ENCODE measurements at places on chromosomes 3 and 15.

GRCh38 chr3:180093535-180093934, 56.8 kb upstream of the PEX5L start:
- no peak for DNase-seq

DNA sequence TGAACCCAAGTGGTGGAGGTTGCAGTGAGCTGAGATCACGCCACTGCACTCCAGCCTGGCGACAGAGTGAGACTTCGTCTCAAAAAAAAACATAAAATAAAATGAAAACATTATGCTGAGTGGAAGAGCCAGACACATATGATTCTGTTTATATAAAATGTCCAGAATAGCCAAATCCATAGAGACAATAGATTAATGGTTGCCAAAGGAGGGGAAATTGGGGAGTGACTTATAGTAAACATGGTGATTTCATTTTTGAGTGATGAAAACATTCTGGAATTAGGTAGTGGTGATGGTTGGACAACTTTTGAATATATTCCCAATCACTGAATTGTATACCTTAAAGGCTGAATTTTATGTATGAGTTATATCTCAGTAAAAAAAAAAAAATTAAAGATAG, 172.0 kb upstream of the BFSP2 start:
- no peak for DNase-seq

- no peak for DNase-seq
Observed at GRCh38 chr3:69876073-69876472, 123.5 kb upstream of the SAMMSON start.

- DNase-seq = no peak
Observed at GRCh38 chr15:98907927-98908471, 99.6 kb downstream of the PGPEP1L start.

DNA sequence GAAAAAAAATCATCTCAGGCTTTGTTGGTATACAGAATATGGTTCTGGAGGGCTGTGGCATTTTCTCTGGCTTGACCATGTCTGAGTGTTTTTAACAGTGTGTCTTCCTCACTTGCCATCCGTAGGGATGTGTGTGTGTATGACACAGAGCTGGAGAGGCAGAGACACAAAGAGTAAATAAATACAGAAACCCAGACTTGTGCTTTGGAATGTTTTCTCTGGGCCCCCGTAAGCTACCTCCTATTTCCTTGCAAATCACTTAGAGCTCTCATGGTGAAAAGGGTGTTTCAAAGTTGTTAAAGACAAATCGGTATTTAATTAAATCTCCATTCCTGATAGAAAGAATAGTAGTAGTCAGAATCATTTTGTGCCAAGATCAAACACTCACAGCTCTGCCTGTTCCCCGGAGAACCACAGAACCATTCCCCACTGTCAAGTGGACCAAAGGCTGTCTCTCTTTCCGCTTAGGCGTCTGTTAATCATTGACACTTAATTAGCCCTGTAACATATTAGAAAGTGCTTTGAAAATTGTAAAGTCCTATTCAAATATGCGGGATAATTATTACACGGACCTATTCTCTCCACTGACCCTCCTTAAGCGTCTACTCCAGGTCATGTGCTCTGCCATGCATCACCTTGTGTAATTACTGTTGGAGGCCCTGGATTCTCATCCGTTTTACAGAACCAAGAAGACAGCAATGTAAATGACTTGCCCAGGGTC, 313.6 kb upstream of the TLE3 start:
- no peak for DNase-seq

DNA sequence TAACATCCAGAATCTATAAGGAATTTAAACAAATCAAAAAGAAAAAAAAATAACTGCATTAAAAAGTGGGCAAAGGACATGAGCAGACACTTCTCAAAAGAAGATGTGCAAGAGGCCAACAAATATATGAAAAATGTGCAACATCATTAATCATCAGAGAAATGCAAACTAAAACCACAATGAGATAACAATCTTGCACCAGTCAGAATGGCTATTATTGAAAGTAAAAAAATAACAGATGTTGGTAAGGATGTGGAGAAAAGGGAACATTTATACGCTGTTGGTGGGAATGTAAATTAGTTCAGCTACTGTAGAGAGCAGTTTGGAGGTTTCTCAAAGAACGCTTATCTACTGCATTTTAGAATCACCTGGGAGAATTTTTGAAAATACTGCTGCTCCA, 186.1 kb downstream of the OTOL1 start:
- DNase-seq = peak; percentile 40

DNA sequence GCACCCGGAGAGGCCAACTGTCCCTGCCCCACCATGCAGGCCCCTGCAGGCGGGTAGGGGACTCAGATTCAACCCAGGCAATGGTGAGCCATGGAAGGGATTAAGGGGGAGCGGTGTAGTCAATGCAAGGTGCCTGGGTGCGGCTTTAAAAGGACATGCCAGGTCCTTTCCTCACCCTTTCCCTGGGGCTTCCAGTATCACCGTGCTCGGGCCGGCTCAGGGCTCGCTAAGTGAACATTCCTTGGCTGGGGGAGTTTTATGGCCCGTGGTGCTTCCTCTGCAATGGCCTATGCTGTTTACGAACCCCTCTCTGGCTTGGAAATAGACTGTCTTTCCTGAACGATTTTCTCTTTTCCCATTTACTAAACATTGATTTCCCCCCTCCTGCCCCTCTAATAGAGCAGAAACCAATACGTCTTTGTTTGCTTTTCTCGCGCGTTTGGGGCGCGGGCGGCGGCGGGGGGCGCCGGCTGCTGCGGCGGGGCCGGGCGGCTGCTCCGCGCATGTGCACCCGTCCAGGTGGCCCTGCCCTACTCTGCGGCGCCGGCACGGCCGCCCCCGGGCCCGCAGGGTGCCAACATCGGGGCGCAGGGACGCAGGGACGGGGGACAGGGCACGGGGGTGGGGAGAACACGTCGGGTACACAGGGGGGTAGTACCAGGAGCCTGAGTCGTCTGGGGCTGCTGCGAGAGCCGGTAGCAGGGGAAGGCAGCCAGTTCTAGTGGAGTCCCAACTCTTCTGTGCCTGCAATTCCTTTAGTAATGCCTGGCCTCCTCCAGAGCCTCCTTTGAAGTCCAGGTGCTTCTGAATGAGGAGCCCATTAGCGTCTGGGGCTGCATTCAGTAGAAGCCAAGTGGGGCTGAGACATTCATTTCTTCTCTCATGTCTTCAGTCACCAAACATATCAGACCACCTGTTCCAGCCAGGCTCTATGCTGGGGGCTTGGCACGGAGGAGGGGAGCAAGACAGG, 26.9 kb upstream of the CACNA2D2 start:
- DNase-seq = no peak

GRCh38 chr15:31607656-31608055, 281.0 kb downstream of the KLF13 start:
- DNase-seq = no peak

GRCh38 chr15:42193383-42193782, 14.7 kb downstream of the VPS39 start:
- no peak for DNase-seq

DNA sequence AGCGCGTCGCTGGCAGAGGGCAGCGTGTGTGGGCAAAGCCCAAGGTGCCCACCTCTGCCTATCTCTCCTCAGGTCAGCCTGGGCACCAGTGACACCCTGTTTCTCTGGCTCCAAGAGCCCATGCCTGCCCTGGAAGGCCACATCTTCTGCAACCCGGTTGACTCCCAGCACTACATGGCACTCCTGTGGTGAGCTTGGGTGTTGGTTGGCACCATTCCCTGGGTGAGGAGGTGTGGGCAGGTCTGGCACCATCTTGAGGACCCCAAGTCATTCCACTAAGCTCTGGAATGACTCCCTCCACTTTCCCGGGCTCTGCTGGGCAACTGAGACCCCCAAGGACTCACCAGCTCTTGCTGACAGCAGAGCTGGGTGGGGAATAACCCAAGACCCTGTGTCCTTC, 28.5 kb downstream of the XYLB start:
- no peak for DNase-seq

GRCh38 chr3:111803123-111803593, 55.9 kb upstream of the PHLDB2 start:
- DNase-seq = peak; percentile 98

DNA sequence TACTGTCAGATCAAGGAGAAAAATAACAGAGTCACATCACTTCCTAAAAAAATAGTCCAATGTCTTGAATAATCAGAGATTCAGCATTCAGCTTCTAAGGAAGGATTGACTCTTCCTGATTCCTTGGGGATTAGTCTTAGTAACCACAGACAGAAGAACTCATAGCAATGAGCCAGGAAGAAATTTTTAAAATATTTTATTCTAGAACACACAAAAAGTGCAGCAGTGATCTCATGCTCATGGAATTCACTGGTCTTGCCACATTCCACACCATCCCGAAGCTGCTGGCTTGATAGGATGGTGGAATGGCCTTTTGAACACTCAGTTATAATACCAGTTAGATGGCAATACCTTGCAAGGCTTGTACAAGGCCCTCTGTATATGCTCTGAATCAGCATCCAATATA, 43.0 kb upstream of the ABI3BP start:
- DNase-seq = peak; percentile 84

GRCh38 chr15:99485153-99485961, 80.4 kb upstream of the MEF2A start:
- DNase-seq = no peak

GRCh38 chr3:190534386-190534785, 20.5 kb downstream of the IL1RAP start:
- peak; percentile 55 for DNase-seq

- DNase-seq = peak; percentile 65
Observed at GRCh38 chr3:154976072-154976983, 103.8 kb upstream of the MME start.

DNA sequence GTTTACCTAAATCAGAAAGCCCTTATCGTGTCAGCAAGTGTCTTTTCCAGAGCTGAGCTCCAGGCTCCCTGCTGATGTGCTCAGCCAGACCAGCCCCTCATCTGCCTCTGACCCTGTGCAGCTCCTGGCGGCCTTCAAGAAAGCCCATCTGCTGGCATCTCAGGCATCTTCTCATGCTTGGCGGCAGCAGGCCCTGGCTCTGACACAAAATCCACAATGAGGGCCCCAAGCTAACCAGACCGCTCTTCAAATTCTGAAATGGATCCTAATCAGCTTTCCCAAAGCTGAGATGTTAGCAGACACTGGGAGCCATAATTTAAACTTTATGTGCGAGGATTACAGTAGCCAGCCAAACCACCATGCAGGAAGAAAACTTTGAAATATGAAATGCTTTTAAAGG, 50.8 kb upstream of the CTDSPL start:
- no peak for DNase-seq

DNA sequence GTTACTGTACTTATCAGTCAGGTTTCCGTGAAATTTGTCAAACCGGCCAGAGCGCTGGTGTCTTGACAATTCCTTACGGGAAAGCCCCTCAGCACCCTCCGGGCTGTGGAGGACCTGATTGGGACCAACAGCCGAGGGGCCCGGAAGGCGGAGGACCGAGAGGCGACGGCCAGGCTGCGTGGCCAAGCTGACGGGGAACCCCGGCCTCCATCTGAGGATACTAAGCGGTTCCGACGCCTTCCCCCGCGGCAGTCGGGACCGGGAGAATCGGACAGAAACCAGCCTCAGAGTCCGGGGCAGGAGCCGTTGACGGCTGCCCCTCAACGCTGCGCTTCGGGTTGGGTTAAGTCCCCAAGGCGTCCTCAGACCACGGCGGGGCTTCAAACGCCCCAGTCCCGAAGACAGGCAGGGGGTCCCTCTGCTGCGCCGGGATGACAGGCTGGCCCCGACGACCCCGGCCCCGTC, 499 bp downstream of the ALDH1A2 start:
- peak; percentile 12 for DNase-seq

DNA sequence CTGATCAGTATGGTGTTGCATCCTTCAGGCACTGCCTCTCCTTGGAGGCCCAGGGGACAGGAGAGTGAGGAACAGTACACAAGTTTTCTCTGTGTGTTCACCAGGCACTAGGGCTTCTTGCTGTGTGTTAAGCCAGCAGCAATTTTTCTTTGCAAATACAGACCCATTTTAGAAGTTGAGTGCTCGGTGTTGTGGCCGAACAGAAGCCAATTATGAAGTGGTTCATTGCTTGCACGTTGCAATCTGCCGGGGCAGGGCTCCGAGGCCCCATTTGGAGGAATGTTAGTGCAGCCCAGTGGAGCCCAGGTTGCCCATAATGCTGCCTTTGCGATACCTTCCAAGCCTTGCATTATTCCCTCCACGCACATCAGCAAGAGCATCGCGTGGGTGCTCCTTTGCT, 51.0 kb downstream of the EPHB1 start:
- DNase-seq = no peak

- peak; percentile 72 for DNase-seq
Observed at GRCh38 chr3:32956750-32957570, 5.5 kb downstream of the CCR4 start.

DNA sequence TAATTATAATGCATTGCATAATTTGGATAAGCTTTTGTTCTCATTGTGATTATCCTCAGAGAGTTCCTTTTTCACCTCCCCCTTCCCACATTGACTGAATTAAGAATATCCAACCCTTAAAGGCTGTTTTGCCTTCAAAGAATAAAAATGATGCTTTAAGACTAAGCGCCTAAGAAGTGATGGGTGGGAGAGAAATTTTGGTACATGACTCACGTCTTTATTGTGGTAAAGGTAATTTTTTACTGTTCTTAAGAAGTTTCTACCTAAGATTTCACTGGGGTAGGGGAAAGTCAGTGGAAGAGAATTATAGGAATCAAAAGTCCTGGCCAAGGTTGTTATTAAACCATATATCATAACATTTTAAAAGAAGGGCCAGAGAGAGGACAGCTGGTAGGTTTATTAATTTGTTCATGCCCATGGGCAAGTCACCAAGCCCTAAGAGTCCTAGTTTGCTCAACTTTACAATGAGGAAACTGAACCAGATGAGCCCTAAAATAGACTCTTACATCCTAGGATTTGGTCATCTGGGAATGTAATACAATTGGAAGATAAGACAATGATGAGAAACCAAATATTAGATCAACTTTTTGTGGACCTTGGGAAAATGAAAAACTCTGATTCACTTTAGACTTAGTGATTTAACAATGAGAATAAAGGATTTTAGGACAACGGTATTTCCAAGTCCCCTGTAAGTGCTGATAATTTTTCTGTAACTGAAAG, 101.1 kb upstream of the RASGRP1 start:
- DNase-seq = no peak

- no peak for DNase-seq
Observed at GRCh38 chr3:144426967-144427366, 455.3 kb downstream of the DIPK2A start.

DNA sequence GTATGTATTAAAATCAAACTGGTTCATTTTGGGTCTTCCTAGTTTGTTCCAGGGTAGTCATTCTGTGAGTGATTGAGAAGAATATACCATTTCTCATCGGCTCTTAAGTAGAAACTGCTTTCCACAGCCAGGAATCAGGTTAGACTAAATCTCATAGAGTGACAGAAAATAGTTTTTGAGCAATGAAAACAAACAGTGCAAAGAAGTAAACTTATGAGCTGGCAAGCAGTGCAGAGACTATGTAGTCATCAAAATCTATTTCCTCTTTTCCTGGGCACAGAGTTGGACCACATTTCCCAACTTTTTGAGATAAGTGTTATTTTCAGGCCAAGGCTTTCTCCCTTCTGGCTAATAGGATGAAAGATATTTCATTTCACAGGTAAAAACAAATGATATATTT, 66.5 kb downstream of the UBE3A start:
- DNase-seq = peak; percentile 40
